Cerebellar nuclear complex (tissue), 1 donor: ENCODE measurements at places on chromosomes 2 and 18.

GRCh38 chr2:173043897-173044519, 31.6 kb upstream of the MAP3K20 start:
- no peak for DNase-seq

GRCh38 chr2:79129804-79130203, 9.5 kb downstream of the REG1A start:
- DNase-seq = no peak

- DNase-seq = no peak
These were observed 116.6 kb upstream of the PXDN start for GRCh38 chr2:1860931-1861330.

DNA sequence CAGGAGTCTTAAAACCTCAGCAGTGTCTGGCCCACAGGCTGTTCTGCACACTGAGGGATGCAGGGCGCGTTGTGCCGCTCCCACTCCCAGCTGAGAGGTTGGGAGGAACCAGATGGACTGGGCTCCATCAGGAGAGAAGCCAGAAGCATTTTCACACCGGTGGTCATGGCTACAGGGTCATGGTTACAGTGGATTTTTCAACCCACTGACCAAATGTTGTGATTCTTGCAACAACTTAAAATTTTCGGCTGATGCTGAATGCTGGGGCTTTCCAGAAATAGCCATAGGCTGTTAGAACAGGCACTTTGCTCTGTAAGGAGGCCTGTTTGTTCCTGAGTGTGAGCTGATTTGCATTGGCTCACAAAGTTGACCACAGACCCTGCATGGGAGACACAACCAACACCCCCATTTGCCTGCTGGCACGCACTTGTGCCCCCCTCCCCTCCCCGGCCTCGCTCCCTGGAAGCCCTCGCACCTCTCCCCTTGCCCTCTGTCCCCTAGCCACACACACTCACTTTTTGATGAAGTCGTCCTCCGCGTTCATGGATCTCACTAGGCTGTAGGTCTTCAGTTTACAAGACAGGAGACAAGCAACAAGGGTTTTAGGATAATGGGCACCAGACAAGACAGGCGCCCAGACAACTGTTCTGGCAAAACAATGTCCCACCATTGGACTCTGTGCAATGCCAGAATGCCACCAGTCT, 3.4 kb downstream of the LPIN1 start:
- no peak for DNase-seq

GRCh38 chr2:11850082-11850481, 103.7 kb downstream of the LPIN1 start:
- no peak for DNase-seq

DNA sequence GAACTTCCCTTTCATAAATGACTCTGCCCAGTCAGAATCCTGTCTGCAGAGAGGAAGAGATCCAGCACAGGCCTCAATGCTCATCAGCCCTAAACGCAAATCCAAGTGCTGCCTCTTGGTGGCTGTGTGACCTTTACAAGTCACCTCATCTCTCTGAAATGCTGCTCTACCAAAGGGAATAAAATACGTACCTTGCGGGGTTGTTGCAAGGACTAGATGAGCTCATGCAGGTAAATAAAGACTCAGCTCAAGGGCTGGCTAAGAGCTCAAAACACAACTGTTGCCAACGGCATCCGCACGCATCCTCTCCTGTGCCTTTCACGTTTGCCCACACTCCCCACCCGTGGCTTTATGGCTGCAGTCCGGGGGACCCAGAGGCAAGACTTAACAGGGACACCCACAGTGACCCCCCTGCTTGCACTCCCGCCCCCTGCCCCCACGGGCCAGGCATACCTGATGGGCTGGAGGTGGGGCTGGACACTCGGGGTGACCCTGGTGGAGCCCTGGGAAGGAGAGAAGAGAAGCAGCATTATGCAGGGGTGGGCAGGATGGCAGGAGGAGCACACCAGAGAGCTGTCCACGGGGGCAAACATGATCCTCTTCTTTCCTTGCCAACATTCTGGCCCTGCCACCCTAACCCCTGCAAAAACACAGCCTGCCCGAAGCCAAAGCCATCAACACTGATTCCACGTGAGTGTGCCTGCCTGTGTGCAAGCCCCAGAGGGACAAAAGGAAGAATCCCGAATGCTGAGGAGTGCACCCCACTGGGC, 102.6 kb downstream of the TNS1 start:
- no peak for DNase-seq

DNA sequence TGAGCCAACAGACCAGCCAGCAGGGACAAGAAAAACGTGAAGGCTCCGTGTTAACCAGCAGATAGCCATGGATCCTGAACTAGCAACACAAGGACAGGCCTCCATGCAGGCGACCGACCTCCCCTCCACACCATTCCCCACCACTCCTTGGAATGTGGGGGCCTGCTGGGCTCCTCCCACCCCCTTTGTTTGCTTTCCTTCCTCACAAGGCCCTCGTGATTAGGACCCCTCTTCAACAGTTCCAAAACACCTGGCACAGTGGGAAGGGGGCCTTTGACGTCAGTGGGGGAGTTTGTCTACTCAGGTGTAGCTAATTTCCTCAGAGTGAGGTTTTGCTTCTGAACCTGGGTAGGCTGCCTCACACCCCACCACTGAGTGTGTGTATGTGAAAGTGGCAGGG, 37.8 kb downstream of the SLC14A2 start:
- no peak for DNase-seq

GRCh38 chr2:214587442-214587841, 176.6 kb downstream of the VWC2L start:
- DNase-seq = no peak

DNA sequence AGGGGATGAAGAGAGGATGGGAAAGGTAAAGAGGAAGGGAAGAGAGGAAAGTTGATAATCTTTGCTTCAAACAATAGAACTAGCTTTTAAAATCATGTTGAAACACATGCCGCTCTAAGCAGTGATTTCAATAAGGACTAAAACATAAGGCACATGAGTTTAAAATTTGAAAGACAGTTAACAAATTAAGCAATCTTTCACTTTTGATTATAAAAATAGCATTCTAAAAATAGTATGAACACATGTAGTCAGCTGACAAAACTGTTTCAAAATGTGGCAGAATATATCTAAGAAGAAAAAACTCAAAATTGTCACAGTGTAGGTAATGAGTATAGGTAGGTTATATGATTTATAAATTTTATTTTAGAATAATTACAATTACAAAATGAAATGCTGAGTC, 25.3 kb downstream of the PSME4 start:
- no peak for DNase-seq

DNA sequence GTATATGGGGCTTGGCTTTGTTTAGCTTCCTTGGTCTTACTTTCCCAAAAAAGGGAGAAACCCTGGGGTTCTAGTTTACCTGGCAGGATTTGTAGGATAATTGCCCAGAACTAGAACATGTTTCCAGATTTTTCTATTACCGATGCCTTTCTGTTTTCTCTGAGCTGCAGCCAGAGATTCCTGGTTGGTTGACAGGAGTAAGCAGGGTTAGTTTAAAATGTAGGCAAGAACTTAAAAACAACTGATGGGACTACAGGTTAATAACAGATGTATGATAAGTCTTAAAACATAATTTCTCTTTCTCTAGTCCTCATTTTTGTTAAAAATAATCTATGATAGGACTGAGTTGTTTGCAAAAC, 38.9 kb upstream of the GMCL1 start:
- no peak for DNase-seq

DNA sequence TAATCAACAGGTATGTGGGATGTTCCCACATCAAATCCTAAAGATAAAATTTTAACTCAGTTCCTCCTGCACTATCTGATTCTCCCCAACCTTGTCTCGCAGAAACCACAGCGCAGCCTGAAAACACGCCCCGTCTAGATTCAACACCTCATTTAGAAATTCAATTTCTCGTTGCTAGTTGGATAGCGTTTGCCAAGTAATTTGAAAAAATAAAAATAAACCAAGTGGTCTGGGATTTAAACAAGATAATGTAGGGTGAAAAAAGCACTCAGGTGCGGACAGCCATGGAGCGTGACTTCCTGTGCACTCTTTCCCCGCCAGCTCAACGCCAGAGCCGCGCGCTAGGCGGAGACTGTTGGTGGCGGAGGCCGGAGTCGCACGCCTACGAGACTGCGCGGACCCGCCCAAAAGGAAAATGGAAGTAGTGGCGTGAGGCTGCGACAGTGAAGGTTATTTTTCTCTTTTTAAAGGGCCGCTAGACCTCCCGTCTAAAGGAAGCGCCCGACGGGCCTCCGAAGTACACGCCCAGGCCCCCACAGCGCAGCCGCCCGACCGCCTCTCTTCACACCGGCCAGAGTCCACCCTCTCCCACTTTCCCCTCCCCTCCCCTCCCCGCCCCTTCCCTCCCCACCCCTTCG, 615 bp upstream of the CCNT2 start:
- no peak for DNase-seq

GRCh38 chr2:160506371-160507045, 12.9 kb upstream of the RBMS1 start:
- no peak for DNase-seq

- no peak for DNase-seq
These were observed 41.4 kb downstream of the DDX18 start for GRCh38 chr2:117855886-117856285.

DNA sequence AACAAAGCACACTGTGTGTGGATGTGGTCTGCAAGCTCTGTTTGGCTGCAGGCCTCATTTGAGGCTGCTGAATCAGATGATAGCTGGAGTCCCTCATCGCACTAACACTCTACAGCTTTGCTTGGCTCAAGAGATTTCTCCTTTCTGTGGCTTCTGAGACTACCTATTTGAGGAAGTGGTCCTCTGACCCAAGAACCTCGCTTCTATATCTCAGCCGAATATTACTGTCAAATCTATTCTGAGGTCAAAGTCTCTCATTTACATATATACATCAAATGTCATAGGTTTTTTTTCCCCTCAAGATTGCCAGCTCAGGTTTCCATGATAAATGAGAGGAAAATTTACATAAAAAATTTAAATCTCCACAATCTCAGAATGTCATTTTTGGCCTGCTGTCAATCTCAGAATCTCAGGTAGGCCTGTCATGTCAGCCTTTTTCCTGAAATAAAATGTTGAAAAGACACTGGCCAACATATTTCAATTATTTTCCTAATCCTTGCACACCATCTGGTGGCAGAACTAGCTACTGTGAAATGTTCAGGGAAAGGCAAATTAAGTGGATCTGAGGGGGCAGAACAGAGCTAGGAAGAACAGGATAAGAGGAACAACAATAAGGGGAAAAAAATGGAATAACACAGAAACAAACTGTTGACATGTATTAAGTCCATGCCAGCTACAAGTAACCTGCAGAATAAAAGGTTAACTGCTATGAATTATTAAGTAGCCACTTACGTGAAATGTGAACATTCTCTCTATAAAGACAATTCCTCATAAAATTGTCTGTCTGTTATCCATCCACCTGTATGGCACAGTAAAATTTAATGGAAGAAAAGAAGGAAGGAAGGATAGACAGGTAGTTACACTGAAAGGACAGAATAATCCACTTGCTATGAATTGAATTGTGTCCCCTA, 39.3 kb downstream of the AP1S3 start:
- peak; percentile 2 for DNase-seq

DNA sequence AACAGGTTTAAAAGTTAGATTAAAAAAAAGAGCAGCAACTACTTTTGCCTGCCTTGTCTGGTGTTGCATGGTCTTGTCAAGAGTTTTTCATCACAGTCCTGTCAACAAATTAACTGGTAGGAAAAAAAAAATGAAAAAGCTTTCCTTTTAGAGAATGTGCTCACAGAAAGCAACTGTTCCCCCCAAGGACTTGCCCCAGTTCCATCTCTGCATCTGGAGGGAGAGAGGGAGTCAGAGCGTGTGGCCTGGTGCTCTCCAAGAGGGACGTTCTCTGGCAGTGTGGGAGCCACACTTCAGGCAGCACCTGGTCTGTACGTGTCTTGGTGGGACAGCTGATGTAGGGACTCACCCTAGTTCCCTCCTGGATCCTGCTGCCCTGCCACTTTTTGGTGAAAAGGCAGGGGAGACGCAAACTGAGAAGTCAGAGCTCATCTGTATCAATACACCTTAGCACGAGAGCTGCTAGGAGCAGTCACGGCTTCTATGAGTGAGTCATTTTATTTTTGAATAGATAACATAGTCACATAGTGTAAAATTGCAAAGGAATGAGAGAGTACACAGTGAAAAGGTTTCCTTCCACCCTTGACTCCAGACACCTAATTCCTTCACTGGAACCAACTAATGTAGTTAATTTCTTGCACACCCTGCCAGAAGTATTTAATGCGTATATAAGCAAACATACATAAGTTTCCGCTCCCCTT, 172.5 kb upstream of the MGAT5 start:
- DNase-seq = no peak

DNA sequence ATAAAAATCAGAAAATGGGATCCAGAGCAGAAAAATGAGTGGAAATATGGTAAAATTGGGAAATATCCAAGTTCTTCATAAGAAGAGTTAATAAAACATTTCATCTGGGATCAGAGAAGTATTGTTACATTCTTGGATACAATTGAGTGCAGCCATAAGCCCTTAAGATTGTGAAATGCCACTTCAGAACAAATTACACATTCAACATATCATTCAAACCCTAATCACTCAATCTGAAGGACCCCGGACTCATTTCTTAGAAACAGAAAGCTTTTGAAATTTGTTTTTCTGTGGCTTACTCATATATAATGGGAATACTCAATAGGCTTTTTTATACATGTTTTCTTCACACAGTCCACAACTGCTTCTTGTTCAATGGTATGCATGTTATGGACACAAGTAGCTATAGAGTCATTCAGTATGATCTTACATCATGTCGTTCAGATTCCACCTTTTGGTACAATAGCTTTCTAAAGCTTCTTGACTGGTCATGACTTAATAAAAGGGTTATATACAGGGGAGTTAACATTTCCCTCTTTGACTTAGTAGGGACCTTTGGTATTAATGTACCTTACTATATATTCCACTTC, 39.9 kb downstream of the SCN7A start:
- DNase-seq = no peak

- DNase-seq = no peak
These were observed 40.1 kb upstream of the EPHA4 start for GRCh38 chr2:221612161-221612560.

DNA sequence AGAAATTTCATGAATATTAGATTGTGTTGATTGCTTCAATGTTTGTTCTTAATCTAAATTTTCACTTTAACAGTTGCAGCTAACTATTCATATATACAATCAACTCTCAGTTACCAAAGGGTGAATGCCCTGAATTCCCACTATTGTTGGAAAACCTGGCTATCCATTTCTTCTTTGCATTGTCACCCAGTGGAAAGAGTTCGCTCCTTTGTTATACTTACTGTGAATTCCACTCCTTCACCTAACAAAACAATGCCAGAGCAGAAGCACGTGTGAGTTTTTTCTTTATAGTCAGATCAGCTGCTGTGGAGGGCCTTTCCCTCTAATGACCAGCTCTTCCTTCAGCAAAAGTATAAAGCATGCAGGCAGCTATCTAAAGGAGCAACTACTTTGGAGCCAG, 409.2 kb upstream of the NRP2 start:
- DNase-seq = no peak

- DNase-seq = no peak
These were observed 28.1 kb downstream of the EXOC6B start for GRCh38 chr2:72797740-72798139.

GRCh38 chr18:36813824-36814223, 15.0 kb downstream of the TPGS2 start:
- DNase-seq = no peak

GRCh38 chr2:119248751-119249150, 25.1 kb downstream of the STEAP3 start:
- DNase-seq = no peak
